Bronchial epithelial cell (primary cell): ENCODE measurements at places on chromosomes 11 and 22. TPM values are rescaled to one million over a fixed set of nuclear protein-coding genes. Genes with fewer than 3 reads are reported as not detected.
A peak's percentile ranks its signal among the peaks of the same experiment; 100 is the strongest.

- no peak for DNase-seq
These were observed 648 bp downstream of the FOSL1 start for GRCh38 chr11:65899356-65900124.

SAA4 gene
- total RNA-seq: not detected in 2 replicates

DNA sequence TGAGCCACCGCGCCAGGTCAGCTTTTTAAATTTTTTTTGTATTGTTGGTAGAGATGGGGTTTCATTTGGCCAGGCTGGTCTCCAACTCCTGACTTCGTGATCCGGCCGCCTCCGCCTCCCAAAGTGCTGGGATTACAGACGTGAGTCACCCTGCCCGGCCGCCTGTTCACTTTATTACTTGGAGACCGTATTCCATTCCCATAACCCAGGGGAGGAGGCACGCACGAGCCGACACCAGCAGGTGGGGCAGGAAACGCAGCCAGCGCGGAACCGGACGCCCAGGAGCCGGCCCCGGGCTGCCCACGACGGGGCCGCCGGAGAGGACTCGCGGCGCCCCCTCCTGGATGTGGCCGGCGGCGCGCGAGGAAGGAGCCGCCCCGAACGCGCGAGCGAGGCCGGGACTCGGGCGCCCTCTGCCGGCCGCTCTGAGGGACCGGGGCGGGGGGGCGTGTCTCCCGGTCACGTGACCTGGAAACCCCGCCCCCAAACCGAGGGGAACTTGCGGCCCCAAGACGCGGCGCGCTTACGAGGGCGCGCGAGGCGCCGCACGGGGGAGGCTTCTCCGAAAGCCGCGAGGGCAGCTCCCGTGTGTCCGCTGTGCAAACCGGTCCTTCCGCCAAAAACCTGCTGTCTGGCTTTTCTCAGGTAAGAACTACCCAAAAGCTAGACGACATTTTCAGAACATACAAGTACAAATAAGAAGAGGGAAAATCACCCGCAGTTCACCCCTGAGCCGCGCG lies 11.6 kb upstream of the RNH1 start:
- peak; percentile 93 for DNase-seq

GP1BB gene
- 0.90 TPM in 1 of 2 replicates, not detected in the other for total RNA-seq

DNA sequence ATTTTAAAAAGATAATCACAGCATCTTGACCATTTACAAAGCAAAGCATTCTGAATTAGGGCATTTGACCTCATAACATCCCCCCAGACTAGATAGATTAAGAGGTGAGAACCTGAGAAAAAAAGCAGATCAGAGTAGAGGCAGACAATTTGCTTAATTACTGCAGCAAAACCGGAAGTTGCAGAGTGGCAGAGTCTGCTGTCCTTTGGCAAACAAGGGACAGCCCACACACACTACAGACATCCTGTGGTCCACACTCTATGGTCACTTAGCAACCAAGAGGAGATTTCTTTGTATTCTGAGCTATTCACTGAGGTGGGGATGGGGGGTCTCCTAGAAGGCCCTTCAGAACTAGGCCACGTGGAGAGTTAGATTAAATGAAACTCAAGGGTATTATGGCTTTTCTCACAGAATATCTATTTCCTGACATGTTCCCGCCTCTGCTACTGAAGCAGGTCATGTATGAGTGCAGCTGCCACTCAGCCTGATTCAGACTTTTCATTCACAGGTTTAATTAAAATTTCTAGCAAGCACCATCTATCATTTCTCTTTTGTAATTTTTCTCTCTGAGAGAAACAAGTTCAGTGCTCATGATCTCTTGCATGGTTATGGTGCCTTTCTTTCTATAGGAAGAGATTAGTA lies 48.5 kb downstream of the SVIP start:
- DNase-seq: no peak

DNA sequence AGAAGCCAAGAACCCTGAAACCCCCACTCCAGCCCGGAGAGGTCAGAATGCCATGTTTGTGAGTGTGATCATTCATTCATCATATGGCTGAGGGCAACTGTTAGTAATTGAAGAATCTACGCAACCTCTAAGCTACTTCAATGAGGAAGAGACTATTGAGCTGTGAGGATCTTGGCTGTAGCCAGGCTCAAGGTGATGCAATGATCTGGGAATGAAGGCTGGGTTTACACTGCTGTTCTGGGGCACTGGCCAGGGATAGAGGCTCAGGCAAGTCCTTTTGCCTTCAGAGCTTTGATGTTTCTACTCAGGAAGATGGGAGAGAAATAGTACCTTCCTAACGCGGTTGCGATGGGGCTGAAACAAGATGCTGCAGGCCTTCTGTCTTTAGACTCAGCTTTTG lies 12.9 kb downstream of the CRYBB2 start:
- peak; percentile 66 for DNase-seq

DNA sequence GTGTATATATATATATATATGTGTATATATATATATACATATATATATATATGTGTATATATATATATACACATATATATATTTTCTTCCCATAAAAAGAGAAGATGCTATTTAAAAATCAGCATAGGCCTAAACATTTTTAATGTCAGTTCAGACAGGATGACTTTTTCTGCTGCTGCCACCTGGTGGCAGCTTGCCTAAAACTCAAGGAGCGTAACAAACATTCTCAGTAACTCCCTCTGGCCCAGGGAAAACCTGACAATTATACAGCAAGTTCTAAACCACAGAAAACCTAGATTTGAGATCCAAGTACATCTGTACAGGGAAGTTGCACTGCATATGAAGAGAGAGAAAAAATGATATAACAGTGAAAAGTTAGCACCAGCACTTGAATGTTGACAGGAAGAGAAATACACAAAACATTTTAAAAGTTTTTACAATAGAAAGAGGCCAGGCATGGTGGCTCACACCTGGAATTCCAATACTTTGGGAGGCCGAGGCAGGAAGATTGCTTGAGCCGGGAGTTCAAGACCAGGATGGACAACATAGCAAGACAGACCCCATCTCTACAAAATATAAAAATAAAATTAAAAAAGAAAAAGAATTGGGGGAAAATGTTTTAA lies 16.6 kb downstream of the OR8A1 start:
- peak; percentile 42 for DNase-seq

DNA sequence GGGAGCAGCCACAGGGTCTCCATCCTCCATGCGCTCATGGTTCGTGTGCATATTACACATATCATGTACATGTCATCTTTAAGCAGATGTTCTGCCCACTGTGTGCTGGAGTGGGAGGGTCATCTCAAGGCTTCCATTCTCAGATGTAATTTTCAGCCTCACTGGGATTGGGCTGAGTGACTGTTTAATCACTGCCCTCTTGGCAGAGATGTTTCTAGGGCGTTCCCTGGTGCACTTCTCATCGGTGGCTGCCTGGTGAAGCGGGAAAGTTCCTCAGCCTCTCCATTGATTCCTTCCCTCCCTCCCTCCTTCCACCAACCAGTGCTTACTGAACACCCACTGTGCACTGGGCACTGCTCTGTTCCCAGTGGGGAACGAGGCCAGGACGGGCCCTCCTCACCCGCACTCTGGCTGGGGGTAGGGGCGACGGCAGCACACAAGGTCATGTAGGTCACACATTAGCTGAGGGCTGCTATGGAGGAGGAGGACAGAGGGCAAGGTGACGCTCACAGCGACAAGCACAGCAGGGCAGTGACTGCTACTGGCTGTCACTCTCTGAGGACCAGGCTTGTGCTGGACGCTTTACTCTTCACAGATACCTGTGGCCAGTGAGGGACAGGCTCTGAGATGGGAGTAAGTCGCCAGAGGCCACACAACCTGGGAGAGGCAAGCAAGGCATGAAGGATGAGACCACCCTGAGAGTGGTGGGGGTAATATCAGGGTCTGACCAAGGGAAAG lies 22.9 kb downstream of the GNAZ start:
- no peak for DNase-seq

DNA sequence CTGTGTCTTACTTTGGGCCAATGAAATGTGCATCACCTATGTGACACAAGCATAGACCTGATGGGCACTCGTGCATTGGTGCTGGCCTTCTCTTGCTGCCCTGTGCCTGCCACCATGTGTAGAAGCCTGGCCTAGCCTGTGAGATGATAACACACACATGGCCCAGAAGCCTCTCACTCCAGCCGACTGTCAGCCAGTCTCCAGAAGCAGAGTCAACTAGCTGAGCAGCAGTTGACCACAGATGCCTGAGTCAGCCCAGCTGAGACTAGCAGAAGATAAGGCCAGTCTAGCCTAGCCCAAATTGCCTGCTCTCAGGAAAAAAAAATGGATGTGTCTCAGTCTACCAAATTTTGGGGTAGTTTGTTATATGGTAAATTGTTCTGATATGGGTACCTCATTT lies 46.2 kb downstream of the CSNK2A3 start:
- no peak for DNase-seq

DNA sequence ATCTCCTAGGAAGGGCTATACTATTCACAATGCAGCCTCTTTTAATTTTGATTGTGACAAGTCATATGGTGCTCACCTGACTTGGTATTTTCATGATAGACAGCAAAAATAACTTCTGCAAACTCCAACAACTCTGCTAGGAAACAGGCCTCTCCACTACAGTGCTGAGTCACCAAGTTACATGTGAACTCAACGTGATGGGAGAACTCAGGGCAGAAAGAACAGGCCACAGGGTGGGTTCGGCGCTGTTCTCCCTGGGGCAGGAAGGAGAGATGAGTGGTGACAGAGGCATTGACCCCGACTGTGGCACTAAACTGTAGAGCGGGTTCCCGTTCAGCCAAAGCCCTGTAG lies 76.6 kb upstream of the UCP3 start:
- DNase-seq: no peak

DNA sequence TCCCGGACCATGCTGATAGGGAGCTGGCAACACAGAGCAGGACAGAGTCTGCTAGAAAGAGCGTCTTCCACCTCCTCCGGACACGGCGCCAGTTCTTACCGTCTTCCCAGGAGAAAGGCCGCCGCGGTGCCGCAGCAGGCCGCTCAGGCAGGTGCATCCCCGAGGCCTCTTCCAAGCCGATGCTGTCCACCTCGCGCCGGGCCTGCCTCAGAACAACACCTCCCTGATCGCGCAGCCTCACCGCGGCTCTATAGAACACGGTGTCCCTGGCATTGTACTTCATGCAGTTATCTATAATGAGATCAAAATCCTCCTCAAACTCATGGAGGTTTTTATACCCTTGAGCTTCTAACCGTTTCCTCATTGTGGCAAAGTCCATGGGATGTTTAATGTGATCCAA lies 30.0 kb downstream of the BRD1 start:
- no peak for DNase-seq

DNA sequence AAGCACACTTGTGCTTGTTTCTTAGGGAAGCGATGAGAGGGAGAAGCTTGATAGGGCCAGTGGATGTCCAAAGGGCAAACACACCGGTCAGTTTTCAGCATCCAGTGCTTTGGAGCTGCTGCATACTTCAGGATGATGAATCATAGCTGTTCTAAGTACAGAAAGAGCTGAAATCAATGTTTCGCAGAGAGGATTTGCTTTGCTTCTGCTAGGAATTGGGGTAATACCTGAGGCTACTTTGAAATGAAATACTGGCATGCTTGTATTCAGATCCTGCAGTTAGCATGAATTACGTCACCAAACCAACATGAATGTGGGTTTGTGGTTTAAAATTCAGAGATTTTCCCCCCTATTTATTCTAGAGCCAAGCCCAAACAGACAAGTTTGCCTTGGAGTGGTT lies 41.7 kb upstream of the SC5D start:
- peak; percentile 41 for DNase-seq

MIOX gene
- total RNA-seq: not detected in 2 replicates

GAL gene
- 0.53 and 0.77 TPM in 2 replicates for total RNA-seq

HBG2 gene
- not detected in 2 replicates for total RNA-seq

DNA sequence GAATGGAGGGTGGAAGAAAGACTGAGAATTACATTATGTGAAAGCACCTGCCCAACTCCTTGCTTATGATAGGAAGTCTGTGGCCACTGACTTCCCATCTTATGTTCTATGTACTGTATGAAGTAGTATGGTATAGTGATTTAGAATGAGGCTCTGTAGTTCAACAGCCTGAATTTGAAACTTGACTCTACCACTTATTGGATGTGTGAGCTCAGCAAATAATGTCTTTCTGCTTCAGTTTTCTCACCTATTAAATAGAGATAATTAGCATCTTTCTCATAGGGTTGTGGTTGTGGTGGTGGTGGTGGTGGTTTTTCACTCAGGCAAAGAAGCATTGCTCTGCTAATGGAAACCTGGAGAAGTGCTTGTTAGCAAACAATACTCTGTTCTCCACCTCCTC lies 121.6 kb downstream of the PAX6 start:
- DNase-seq: no peak

- DNase-seq: no peak
These were observed 1486.7 kb downstream of the FAM181B start for GRCh38 chr11:81246941-81247340.

DNA sequence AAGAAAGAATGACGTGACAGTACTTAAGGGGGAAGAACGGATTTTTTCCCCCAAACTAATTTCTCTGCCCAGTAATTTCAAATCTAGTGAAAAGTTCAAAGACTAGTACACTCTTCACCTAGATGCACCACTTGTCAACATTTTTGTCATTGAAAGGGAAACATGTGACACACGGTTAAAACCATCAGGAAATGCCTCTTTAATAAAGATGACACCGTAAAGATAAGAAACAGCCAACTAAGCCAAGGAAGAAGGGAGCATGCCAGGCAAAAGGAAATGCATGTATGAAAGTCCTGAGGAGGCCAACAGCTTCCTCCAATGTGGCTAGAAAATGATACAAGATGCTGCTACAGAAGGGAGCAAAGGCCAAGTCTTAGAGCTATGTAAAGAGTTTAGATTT lies 49.4 kb downstream of the RSF1 start:
- no peak for DNase-seq

GRCh38 chr11:65485920-65486219 lies 13.0 kb upstream of the MALAT1 start:
- DNase-seq: peak; percentile 65

CLP1 gene
- total RNA-seq: 15.7 and 28.2 TPM in 2 replicates

LYVE1 gene
- not detected in 2 replicates for total RNA-seq

- no peak for DNase-seq
These were observed 83.3 kb downstream of the TRMU start for GRCh38 chr22:46418827-46419226.
